Psoas muscle (tissue), 8 donors: ENCODE measurements at places on chromosomes 4 and X. TPM values are rescaled to one million over a fixed set of nuclear protein-coding genes. Genes with fewer than 3 reads are reported as not detected.

Gene ZNF827
- total RNA-seq = 14.1 TPM

Gene TIMM8A
- total RNA-seq = 11.7 TPM

Gene BEX2
- 0.30 TPM for total RNA-seq

Gene CHRDL1
- 2.2 TPM for total RNA-seq

Gene DDIT4L
- 403 TPM for total RNA-seq

Gene TRAM1L1
- 0.54 TPM for total RNA-seq

Gene NKAP
- 6.2 TPM for total RNA-seq

Gene NIPAL1
- total RNA-seq = 0.79 TPM

Gene CPZ
- total RNA-seq = not detected

Gene CT83
- not detected for total RNA-seq

Gene ZNF41
- total RNA-seq = 12.4 TPM

Gene LUZP4
- total RNA-seq = not detected

Gene CYBB
- total RNA-seq = 6.0 TPM

Gene GRIA2
- total RNA-seq = 0.09 TPM

Gene S100P
- total RNA-seq = 0.34 TPM

Gene ADH1C
- 3.2 TPM for total RNA-seq

Gene RHOXF2
- total RNA-seq = not detected

Gene IL15
- total RNA-seq = 2.2 TPM

Gene PFKFB1
- total RNA-seq = 10.3 TPM

Gene PCDH10
- 0.12 TPM for total RNA-seq

Gene EOLA2
- total RNA-seq = 20.5 TPM

Gene FGFR3
- total RNA-seq = 0.71 TPM

Gene TRAPPC2
- total RNA-seq = 3.4 TPM
